ENCODE measurements at places on chromosomes 12 and 14. TPM values are rescaled to one million over a fixed set of nuclear protein-coding genes. Genes with fewer than 3 reads are reported as not detected.

Gene SIX1
- polyA plus RNA-seq, result not detected

Gene ATP23
- polyA plus RNA-seq, result 13.3 TPM

Gene KERA
- not detected for polyA plus RNA-seq

Gene ASCL1
- 5.0 TPM for polyA plus RNA-seq

Gene ZNF891
- polyA plus RNA-seq, result 9.4 TPM

Gene C1QL4
- polyA plus RNA-seq, result 13.7 TPM

Gene INHBE
- 2.3 TPM for polyA plus RNA-seq

Gene PTPRQ
- not detected for polyA plus RNA-seq

Gene ENDOU
- polyA plus RNA-seq, result not detected

Gene KIF5A
- 58.8 TPM for polyA plus RNA-seq

Gene OR11H12
- not detected for polyA plus RNA-seq
